ENCODE measurements at places on chromosomes 1 and 21.

DNA sequence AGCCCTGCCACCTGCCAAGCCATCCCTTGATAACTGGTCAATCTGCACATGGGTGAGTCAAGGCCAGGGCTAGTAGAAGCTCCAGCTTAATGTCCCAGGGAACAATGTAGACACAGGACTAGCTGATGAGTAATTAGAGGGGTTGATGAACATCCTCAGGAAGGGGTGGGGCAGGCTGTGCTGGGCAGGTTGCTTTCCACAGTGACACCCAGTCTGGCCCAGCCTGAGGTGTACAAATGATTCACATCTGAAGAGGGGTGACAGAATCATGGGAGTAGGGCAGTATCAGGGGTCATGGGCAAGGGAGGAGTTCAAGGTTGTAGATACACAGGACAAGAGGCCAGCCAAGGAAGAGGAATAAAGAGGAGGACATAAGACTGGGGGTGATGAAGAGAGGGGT is 4.3 kb downstream of the LPAR3 start:
- no peak for DNase-seq

GRCh38 chr1:52567943-52568342 is 15.1 kb upstream of the TUT4 start:
- DNase-seq = no peak

GRCh38 chr1:27345272-27345671 is 3.5 kb downstream of the SYTL1 start:
- DNase-seq = no peak

GRCh38 chr1:47547753-47548573 is 110.1 kb downstream of the FOXD2 start:
- no peak for DNase-seq

- DNase-seq = no peak
Measured at GRCh38 chr1:223394242-223394641, 1.0 kb downstream of the CCDC185 start.

- no peak for DNase-seq
Measured at GRCh38 chr1:205988585-205988995, 14.6 kb downstream of the RAB7B start.

GRCh38 chr1:90746857-90747256 is 29.8 kb upstream of the BARHL2 start:
- no peak for DNase-seq

DNA sequence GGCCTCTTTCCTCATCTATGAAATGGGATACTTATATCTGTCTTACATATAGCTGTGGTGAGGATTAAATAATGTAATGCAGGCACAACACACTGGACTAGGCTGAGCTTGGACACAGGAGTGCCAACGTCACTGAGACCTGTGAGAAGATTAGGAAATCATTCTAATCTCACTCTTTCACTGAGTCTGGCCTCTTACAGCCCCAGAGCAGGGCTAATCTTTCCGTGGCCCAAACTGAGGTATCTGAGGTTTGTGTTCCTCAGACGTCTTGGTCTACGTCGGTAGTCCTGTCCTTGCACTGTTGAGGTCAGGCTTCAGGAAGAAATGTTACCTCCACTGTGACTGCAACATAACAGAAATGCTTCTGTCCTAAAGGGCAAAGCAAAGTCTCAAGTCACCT is 22.6 kb upstream of the A3GALT2 start:
- no peak for DNase-seq

GRCh38 chr21:29434081-29434480 is 135.4 kb downstream of the BACH1 start:
- no peak for DNase-seq

GRCh38 chr1:70038025-70038424 is 167.4 kb downstream of the LRRC40 start:
- peak; percentile 98 for DNase-seq

- no peak for DNase-seq
Measured at GRCh38 chr1:8578132-8578877, 239.1 kb downstream of the RERE start.

DNA sequence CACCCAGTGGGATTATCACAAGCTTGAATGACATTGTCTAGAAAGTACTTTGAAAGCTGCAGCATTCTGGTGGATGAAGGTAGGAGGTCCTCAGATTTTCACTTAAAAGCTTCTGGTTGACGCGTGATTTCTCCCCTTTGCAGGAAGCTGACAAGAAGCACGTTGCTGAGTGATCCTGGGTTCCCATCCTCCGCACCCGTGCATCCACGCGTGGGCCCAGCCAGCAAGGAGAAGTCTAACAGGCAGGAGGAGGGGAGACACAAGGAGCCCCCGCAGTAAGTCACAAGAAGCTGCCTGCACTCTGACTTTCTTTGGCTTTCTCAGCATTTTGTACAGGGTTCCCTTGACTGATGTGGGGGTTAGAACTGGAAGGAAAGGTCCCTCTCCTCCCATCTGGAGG is 7.8 kb upstream of the B3GALT5 start:
- no peak for DNase-seq

GRCh38 chr1:32759997-32760623 is 57.0 kb downstream of the YARS1 start:
- DNase-seq = no peak

DNA sequence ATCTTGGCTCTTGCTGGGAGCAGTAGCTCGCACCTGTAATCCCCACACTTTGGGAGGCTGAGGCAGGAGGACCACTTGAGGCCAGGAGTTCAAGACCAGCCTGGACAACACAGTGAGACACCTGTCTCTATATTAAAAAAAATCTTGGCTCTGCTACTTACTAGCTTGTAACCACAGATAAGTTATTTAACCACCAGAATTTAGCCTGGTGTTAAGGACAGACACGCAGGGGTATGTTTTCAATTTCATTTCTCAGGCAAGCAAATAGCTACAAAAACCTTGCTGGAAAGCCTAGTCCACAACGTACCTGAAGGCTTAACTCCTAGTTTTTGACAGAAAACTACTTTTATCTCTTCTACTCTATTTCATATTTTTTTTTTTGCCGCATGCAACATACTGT is 24.8 kb upstream of the GFI1 start:
- DNase-seq = no peak

DNA sequence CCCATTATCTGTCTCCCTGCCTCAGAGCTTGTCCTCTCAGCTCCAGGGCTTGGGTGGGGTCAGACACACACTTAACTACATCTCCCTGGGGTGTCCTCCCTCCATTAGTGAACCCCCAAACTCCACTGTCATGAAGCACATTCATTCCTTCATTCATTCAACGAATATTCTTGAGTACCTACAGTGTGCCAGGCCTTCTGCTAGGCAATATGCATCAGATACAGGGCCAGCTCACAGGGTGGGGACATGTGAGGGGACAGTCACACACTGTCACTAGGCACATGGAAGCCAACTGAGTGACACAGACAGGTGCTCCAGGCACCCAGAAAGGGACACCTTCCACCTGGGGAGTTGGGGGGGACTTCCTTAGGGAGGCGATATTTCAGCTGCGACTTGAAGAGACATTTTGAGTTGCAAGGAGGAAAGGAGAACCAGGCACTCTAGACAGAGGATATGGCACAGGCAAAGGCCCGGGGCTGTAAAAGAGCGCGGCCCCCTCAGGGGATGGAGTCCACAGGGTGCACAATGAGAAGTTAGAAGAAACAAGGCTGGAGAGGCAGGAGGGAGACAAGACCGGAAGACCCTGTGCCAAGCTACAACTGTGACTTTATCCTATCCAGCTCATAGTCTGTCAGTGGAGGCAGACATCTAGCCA is 8.7 kb upstream of the S100A8 start:
- DNase-seq = no peak

DNA sequence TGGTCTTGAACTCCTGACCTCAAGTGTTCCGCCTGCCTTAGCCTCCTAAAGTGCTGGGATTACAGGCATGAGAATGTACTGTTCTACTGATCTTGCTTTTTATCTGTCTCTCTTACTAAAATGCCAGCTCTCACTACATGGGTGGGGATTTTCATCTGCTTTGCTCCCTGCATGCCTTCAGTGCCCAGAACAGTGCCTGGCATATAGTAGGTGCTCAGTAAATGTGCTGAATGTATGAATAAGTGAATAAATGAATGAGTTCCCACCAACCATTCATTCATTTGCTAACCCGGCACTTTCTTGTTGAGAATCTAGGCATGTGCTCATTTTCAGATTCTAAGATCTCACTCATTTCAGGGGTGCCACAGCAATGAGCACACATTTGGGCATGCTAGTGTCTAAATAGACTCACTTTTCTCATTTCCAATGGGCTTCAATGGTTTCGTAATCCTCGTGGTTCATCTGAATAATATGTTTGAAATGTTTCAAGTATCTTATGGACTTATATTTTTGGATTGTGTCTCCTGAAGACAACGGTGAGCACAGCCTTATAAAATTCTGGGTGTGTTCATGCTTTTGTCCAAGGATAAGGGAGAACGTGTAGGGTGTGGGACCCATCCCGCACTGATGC is 7.6 kb downstream of the DHRS3 start:
- DNase-seq = no peak

DNA sequence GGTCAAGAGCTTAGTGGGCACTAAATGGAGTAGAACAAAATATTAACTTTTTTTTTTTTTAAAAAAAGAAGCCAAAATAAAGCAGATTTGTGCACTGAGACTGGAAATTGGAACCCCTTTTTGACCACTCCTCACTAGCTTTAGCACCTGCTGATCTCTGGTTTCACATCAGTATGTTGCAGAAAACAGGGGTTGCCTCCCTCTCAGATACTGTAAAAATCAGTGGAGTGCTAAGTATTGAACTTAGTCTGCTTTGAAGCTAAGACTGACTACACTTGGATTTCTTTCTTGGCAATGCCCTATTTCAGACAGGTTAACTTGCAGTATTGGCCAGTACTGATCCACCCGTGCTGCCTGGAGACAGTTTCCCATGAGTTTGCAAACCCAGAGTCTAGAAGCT is 2.7 kb upstream of the KIAA0040 start:
- DNase-seq = no peak

DNA sequence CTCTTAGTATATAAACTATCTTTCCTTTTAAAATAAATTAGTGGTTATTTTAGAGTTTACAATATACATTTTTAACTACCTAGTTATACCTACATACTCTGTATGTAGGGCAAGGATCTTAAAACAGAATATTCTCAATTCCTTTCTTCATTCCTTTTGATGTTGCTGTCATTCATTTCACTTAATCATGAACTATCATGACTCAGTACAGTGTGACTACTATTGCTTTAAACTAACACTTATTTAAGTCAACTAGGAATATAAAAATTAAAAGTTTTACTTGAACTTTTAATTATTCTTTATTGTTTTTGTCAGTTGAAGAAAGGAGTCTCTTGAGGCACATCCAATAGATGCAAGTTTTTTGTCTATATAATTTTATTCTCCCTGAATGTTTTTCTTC is 726.4 kb downstream of the BRINP3 start:
- DNase-seq = no peak

- no peak for DNase-seq
Measured at GRCh38 chr1:11299225-11299574, 26.2 kb downstream of the UBIAD1 start.

GRCh38 chr1:2073382-2074230 is 23.4 kb downstream of the PRKCZ start:
- no peak for DNase-seq

GRCh38 chr1:3817821-3818597 is 21.7 kb upstream of the LRRC47 start:
- no peak for DNase-seq

GRCh38 chr1:15724949-15725880 is 10.8 kb upstream of the SLC25A34 start:
- DNase-seq = no peak

DNA sequence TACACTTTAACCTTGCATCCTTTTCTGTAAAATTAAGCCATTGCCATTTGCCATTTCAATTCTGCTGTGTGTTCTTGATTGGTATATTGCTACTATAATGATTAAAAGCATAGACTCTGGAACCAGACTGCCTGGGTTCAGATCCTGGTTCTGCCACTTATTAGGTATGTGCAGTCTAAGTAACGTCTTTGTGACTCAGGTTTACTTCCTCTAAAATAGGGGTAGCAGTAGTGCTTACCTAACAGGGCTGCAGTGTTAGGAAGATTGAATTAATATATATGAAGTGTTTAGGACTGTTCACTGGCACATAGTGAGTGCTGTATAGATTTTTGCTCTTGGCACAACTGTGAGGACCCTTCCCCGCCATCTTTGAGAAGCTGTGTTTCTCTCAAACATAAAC is 4.4 kb downstream of the CDC42 start:
- DNase-seq = no peak

DNA sequence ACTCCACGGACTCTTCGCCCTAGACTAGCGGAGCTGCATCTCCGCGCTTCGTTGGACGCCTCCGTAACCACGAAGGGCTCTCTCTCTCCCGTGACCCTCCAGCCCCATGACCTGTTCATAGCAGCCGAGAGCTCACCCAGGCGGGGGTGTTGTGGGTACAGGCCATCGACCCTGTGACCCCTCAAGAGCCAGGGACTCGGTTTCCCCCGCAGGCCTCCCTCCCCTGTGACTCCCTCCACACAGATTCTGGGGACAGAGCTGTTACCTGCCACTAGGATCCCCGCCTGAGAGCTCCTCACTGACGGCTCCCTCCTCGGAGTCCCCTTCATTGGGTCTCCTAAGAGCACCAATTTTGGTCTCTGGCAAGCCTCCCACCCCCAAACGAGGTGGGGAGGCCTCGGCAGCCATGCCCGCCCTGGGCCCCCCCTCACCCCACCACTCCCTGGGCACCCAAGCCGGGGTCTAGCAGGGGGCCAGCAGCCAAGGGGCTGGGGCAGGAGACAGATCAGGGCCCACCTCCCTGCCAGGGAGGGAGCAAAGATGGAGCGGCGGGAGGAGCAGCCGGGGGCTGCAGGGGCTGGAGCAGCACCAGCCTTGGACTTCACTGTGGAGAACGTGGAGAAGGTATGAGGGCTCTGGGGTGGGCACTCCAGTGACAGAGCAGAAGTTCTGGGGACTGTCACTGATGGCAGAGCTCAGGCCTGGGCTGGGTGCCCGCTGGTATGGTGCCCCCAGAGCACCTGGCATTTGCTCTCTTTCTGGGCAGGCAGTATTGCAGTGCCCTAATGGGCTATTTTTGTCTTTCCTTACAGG is 517 bp downstream of the IPO13 start:
- DNase-seq = no peak

- no peak for DNase-seq
Measured at GRCh38 chr1:106952776-106953175, 103.7 kb upstream of the PRMT6 start.

DNA sequence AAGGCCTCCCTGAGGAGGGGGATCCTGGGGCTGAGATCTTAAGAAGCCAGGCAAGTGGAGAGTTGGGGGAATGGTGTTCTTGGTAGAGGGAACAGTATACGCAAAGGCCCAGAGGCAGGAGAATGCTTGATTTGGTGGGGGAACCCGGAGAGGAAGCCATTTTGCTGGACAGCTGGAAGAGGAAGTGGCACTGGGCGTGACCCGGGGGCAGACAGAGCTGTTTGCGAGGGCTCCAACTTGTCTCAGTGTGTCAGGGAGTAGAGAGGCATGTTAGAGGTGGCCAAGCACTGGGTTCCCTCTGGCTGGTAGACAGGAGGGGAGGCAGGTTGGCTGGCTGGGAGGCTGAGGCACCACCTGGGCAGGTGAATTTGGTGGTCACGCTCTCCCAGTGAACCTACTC is 96.3 kb upstream of the ACTL8 start:
- no peak for DNase-seq

Data from foreskin melanocyte (primary cell).